Activated CD4-positive, alpha-beta T cell treated with anti-CD3 and anti-CD28 coated beads, Interleukin-2, amount 50 U/mL, for 4 hours (primary cell): ENCODE measurements at places on chromosomes 11 and 22.

DNA sequence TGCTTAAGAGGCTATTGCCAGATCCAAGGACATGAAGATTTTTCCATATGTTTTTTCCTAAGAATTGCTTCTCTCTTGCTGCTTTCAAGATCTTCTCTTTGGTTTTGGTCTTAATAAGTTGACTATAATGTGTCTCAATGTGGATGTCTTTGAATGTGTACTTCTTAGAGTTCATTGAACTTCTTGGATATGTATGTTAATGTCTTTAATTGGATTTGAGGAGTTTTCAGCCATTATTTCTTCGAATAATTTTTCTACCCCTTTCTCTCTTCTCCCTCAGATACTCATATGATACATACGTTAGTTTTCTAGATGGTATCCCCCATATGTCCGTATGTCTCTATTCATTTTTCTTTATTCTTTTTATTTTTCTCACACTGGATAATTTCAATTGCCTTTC lies 13.2 kb downstream of the CABIN1 start:
- no peak for DNase-seq

GRCh38 chr11:41383768-41384167 lies 75.7 kb downstream of the LRRC4C start:
- no peak for DNase-seq

DNA sequence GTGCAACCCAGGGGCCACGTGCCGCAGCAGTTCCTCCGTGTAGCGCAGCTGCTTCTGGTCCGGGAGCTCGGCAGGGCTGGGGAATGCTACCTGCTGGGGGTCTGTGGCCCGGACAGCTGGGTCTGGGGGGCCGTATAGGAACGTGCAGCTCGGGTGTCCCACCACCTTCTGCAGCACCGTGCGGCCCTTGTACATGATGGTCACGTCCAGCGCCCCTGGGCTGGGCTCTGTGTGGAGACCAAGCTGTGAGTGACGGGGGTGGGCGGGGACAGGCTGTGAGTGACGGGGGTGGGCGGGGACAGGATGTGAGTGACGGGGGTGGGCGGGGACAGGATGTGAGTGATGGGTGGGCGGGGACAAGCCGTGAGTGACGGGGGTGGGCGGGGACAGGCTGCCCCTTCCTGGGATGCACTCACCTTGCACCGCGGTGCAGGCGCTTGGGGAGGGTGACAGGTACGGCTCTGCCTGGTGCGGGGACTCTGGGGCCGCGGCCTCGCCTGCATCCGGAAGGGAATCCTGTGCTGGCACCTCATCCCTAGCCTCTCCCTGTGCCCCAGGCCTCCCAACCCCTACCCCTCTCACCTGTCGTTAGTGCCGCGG lies 2.3 kb downstream of the IRF7 start:
- DNase-seq: peak; percentile 81

DNA sequence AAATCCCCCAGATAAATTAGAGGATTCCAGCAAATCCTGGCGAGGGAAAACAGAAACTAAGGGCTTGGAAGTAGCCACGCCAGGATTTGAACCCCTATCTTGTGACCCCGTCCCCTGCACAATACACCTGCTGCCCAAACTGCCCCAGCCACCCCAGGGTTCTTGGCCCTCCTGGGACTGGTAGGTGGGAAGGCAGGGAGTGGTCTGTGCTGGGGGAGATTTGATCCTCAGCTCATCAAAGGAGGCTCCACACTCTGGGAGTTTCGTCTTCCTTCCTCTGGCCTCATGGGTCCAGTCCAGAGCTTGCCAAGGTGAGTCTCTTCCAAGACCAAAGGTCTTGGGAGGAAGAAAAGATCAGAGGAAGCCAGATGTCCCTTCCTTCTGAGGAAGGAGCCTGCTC lies 4.5 kb upstream of the CHST1 start:
- no peak for DNase-seq

- no peak for DNase-seq
Observed at GRCh38 chr11:75308986-75309385, 42.5 kb downstream of the ARRB1 start.

DNA sequence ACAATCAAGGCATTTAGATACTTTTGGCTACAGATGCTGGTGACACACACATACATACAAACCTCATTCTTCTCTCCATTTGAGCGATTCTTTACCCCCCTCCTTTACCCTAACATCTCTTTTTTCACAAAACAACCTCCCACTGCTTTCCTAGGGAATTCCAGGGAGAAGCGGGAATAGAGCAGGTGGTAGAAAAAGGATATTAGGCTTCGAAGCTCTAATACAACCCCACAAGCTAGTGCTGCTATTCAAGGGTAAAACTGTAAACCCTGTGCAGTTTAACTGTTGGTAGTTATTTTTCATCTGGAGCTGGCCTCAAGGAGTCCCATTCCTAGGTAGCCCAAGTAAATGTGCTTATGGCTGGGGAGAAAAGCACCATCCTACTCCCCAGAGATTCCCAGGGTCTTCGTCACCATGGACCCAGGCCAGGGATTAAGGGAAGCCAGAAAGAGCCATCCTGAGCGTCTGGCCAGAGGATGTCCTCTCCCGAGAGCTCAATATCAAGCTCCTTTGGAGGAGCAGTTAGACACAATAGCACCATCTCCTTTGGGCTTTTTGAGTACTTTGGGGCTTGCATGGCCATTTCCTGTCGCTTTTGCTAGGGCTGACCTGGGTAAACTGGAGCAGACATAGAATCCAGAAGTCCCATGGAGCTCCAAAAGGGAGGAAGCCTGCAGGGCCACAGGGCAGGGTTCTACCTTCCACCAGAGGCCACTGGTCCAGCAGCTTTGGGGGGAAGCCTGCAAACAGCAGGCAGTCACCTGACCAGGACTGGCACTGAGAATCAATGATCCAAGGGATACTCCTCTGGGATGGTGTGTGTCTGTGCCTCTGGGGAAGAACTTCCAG lies 3.1 kb downstream of the MAML2 start:
- DNase-seq: no peak

DNA sequence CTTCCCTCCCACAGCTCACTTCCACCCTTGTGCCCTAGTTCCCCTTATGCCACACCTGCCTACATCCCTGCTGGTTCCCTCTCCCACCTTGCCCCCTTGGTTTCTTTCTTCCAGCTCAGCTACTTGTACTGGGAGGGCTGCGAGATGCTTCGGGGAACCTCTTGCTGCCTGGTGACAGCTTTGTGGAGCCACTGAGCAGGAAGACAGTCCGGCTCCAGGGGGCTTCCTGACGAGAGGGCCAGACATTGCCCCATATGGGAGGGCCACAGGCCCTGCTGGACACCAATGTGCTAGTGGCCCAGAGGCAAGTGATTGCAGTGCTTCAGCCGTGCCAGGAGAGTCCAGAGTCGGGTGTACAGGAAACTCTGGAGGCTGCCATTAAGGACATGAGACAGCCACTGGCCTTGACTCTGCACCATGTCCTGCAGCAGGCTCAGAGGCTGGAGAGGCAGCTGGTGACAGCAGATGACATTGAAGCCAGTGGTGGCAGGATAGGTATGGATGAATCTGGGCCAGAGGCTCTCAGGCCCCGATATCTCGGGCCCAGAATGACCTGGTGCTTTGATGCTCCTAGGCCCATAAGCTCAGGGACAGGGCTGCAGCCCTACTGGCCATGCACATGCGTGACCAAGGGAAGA lies 54.3 kb downstream of the BTG4 start:
- no peak for DNase-seq

GRCh38 chr11:75668451-75669297 lies at the start of gene MAP6:
TSS of gene MAP6 (minus strand) at chr11:75669038. CDS start at chr11:75668369, 669 bp downstream.
- DNase-seq: no peak

- no peak for DNase-seq
Observed at GRCh38 chr11:32325187-32325586, 110.2 kb downstream of the WT1 start.

DNA sequence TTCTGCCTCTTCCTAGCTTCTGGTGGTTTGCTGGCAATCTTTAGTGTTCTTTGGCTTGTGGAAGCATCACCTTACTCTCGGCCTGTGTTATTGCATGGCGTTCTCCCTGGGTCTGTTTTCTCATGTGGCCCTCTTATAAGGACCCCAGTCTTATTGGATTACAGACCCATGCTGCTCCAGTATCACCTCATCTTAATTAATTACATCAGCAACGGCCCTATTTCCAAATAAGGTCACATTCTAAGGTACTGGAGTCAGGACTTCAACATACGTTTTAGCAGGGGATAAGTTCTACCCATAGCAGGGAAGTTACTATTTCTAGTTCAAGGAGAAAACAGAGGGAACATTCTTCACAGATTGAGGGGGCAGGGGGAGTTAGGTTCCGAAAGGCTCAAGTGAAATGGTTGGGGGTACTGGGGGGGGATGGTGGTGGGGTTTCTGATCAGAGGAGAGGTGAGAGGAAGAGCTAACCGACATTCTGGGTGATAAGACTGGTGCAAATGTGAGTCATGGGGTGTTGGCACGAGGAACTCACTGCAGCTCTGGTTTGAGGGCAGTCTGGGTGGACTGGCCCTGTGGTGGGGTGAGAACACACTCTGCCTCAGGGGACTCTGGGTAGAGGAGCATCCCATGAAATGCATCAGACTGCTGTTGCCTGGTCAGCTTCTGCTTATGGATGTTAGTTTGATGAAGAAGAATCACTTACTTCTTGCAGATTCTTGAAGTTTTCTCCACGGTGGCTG lies 51.5 kb upstream of the ZBED5 start:
- DNase-seq: no peak
